ENCODE measurements at places on chromosomes 5 and 9. TPM values are rescaled to one million over a fixed set of nuclear protein-coding genes. Genes with fewer than 3 reads are reported as not detected.
A peak's percentile ranks its signal among the peaks of the same experiment; 100 is the strongest.

GRCh38 chr5:107619781-107620180 lies 51.0 kb downstream of the EFNA5 start:
- DNase-seq: no peak

GRCh38 chr5:95401626-95402025 lies 10.5 kb downstream of the FAM81B start:
- no peak for DNase-seq

Gene HDHD3
- polyA plus RNA-seq: 14.5 TPM

Gene MVB12B
- polyA plus RNA-seq: 19.9 TPM

DNA sequence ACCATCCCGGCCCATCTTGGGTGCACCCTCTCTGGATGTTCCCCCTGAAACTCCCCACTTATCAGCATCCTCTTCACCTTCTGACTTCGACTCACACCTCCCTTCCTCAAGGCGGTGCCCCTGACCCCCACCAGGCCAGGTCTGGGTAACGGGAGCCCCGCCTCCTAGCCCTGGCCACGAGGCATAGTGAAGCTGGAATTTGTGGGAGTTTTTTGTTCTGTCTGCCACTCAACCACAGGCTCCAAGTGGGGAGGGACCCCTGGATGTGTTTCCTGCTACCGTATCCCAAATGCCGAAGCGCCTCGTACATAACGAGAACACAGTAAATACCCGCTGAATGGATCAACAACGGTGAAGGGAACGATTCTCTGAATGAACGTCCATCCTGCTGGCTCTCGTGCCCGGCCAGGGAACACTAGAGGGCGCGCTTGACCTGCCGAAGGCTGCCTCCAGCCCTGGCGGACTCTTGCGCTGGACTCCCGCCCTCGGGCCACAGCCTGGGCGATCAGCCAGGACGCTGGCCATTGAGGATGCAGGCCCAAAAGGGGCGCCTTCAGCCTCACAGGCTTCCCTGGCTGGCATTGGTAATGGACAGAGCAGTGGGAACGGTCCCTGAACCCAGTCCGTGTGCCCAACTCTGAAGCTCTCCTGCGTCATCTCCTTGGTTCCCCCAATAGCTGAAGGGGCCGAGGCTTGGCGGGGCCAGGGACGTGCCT lies 47.3 kb upstream of the PHYKPL start:
- DNase-seq: peak; percentile 90
